ENCODE measurements at places on chromosomes 4 and X.

GRCh38 chrX:93673056-93673868, at the start of gene NAP1L3:
Gene NAP1L3 (minus strand): TSS chrX:93673578. CDS start chrX:93673304, 274 bp downstream.
- peak; percentile 76 for DNase-seq

GRCh38 chr4:23889814-23890341, at the start of gene PPARGC1A:
Gene PPARGC1A (minus strand): TSS chr4:23890047. CDS start chr4:23889957, 90 bp downstream.
- no peak for DNase-seq

DNA sequence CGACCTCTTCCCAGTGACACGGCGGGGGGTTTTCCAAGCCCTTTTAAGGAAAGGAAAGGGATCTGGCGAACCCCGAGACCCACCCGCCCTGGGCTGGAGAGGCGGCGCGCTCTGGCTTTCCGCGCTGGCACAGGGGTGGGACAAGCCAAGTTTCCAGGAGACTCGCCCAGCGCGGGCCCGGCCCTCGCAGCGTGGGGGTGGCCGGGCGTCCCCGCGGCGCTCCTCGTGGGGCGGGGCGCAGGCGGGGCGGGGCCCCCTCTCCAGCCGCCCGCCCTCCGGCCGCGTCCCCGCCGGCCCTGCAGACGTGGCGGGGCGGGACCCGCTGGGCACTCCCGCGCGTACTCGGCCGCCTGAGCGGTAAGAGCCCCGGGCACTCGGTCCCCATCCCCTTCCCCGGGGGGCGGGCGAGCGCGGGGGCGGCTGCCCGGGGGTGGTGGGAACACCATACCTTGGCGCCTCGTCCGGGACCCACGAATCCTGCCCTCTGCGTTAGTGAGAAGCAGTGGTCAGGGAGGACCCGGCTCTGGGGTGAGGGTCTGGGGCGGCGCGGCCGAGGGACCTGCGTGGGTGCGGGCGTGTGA, at the start of gene FAM114A1:
FAM114A1 (plus strand) TSS at position 329 of the 581 bp plus-strand sequence. CDS start 10,273 bp downstream, outside the sequence.
- DNase-seq, result peak; percentile 50

DNA sequence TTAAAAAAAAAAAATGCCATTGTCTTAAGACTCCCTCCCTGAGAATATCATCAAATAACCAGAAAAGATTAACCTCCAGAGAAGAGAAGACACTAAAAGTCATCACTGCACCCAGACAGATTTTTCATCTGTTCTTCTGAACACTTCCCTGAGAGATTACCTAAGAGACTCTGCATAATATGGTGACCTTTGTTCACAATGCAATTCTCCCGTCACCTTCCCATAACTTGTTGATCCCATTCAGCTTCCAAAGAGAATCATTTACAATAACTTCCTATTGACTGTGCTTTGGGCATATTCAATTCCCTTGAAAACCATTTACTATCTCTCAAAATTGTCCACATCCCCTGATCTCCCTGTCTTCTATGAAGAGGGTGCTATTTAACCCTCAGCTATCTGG, 85.1 kb upstream of the SMAD1 start:
- DNase-seq, result no peak

DNA sequence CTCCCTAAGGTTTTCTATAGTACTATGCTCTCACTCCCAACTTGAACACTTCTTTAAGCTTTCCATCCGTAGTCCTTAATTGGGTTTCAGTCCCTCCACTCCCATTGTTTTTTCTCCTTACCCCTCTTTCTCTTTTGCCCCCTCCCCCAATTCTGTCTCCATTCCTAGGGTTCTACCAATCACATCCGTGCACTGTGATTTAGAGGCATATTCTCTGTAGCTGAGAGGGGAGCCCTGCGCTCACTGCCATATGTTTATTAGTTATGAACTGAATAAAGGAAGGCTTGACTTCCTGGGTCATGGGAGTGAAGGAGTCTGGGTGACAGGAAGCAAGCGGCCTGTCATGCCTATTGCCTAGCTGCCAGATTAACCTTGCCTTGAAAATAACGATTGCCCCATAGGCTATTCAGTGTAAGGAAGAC, 471 bp downstream of the MCTS1 start:
- peak; percentile 13 for DNase-seq
